Posterior vena cava (tissue), 2 donors: ENCODE measurements at places on chromosomes 1 and 21. TPM values are rescaled to one million over a fixed set of nuclear protein-coding genes. Genes with fewer than 3 reads are reported as not detected.

DNA sequence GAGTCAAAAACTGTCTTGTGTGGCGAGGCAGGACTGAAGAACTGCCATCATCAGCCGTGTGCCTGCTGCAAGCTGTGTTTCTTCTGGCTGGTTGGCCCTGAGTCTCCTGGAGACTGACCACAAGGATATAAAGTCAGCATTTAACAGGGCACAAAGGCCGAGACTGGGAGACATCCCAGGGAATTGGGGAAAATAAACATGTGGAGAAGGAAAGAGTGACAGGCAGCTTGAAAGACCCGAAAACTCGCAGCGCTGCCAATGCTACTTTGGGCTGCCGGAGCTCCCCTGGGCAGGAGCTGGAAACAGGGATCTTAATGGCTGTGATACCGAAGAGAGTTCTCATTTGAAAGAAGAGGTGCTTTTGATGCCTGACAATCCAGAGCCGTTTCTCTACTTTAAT is 125.3 kb upstream of the HMGB4 start:
- DNase-seq: no peak

DNA sequence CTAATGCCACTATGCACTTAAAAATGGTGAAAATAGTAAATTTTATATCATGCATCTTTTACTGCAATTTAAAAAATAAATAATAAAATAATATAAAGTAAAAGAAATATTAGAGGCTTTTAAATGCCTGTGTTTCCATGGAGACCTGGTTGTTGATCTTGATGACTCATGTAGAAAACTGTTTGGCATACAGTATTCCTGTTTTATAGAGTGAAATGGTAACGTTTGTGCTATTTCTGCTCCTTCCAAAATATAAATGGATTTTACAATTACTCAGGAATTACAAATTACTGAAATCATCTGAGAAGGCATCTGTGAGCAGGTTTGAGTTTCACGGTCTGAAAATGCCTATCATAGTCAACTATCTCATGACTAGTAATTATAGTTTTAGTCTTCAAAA is 98.4 kb upstream of the USP25 start:
- no peak for DNase-seq

DNA sequence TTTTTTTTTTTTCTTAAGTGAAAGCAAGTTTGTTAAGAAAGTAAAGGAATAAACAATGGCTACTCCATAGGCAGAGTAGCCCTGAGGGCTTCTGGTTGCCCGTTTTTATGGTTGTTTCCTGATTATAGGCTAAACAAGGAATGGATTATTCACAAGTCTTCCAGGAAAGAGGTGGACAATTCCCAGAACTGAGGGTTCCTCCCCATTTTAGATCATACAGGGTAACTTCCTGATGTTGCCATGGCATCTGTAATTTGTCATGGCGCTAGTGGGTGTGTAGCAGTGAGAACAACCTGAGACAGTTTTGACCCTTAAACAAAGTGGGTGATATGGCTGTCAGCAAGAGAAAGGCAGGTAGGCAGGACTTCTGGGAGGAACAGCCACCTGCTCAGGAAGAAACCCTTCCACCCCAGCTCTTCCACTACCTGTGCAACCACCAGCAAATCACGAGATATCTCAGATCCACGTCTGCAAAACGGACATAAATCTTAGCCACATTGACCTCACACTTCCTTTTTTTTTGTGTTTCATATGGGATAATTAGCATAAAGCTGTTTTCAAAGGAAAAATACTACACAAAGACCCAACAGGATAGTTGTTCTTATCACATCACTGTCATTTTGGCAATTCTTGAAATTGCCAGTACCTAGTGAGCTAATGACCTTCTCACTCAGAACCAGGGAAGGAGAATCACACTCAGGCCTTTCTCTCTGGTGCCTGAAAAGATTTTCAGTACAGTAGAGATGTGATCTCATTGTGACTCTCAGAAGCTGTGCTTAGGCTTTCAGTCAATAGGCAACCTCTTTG is 34.8 kb upstream of the DUSP10 start:
- DNase-seq: no peak

- no peak for DNase-seq
Observed at GRCh38 chr1:231590453-231591198, 36.0 kb upstream of the DISC1 start.

DNA sequence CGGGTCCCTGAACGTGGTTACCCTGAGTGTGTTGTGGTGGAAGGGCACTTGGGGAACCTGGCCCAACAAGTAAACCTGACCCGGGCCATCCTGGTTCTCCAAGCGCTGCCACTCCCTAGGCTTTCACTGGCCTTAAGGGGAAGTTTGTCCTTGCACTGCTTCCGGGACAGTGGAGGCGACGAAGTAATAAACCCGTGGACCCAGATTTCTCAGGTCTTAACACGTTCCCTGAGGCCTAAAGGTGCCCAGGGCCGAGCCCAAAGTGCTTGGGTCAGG is 261 bp upstream of the CCDC24 start:
- DNase-seq: no peak

GRCh38 chr1:1889847-1890505 is 911 bp downstream of the GNB1 start:
- peak; percentile 94 for DNase-seq

- no peak for DNase-seq
Observed at GRCh38 chr21:17967319-17967718, 148.2 kb upstream of the C21orf91 start.

GRCh38 chr1:69921486-69921885 is 283.9 kb downstream of the LRRC40 start:
- DNase-seq: no peak

The RIIAD1 gene
- not detected for total RNA-seq

The TBX19 gene
- total RNA-seq: 1.8 TPM

DNA sequence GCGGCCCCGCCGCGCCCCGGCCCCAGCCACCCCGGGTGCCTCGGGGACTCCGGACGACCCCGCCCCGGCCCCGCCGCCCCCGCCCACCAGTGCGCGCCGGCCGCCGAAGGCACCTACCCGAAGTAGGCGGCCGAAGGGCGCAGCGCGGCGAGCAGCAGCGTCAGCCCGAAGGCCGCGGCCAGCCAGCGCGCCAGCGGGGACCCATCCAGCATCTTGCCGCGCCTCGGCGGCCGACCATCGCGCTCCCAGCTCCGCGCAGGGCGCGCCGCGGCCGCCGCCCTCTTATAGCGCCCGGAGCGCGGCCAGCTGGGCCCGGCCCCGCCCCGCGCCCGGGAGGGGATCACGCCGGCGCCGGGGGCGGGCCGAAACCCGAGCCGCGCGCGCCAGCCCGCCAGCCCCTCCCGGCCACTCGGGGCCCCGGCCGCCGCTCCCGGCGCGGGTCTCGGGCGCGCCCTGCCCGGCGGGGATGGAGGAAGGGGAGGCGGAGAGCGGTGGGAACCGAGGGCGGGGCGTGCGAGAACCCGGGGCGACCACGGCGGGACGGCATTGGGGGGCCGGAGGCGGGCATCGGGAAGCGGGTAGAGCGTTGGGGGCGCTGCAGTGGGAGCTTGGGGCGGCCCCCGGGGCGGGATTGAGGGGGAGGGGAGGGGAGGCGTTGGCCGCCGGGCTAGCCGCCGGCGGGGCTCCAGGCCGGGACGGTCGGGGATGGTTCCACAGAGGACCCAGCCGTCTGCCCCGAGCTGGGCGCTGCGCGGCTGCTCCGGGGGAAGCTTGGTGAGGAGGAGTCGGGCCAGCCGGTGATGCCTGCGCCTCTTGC is at the start of gene WNT9A:
WNT9A (minus strand) TSS at position 257 of the 817 bp plus-strand sequence; CDS start at position 212, 45 bp downstream.
- peak; percentile 82 for DNase-seq

- no peak for DNase-seq
Observed at GRCh38 chr1:38455829-38456530, 403.6 kb downstream of the RRAGC start.

GRCh38 chr1:199463521-199464127 is 563.9 kb upstream of the NR5A2 start:
- no peak for DNase-seq

The FCRL5 gene
- 0.32 TPM for total RNA-seq

DNA sequence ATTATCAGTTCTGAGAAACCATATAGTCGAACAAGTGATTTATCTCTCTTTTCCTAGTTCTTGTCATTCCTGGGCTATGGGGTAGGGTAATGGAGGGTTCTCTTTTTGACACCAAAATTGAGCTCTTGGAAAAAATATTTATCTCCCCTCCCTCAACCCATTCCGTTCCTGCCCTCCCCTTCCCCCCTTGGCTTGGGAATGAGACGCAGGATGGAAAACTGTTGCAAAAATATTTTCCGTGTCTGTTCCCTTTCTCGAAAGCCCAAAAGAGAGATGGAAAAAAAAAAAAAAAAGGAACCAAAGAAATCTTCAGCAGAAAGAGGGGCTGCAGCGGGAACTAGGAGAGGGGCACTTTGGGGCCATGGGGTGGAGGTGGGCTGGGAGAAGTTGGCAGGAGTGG is 766 bp downstream of the ATP2B4 start:
- DNase-seq: no peak

The SELL gene
- 11.6 TPM for total RNA-seq

The PRAMEF18 gene
- not detected for total RNA-seq

GRCh38 chr1:213125643-213126042 is 74.6 kb downstream of the RPS6KC1 start:
- no peak for DNase-seq

- no peak for DNase-seq
Observed at GRCh38 chr1:78003882-78004718, 639 bp upstream of the DNAJB4 start.

The FCRL2 gene
- not detected for total RNA-seq

GRCh38 chr1:159686599-159687299 is 27.6 kb downstream of the CRP start:
- no peak for DNase-seq

GRCh38 chr1:174364996-174365736 is 82.6 kb upstream of the GPR52 start:
- DNase-seq: peak; percentile 38

DNA sequence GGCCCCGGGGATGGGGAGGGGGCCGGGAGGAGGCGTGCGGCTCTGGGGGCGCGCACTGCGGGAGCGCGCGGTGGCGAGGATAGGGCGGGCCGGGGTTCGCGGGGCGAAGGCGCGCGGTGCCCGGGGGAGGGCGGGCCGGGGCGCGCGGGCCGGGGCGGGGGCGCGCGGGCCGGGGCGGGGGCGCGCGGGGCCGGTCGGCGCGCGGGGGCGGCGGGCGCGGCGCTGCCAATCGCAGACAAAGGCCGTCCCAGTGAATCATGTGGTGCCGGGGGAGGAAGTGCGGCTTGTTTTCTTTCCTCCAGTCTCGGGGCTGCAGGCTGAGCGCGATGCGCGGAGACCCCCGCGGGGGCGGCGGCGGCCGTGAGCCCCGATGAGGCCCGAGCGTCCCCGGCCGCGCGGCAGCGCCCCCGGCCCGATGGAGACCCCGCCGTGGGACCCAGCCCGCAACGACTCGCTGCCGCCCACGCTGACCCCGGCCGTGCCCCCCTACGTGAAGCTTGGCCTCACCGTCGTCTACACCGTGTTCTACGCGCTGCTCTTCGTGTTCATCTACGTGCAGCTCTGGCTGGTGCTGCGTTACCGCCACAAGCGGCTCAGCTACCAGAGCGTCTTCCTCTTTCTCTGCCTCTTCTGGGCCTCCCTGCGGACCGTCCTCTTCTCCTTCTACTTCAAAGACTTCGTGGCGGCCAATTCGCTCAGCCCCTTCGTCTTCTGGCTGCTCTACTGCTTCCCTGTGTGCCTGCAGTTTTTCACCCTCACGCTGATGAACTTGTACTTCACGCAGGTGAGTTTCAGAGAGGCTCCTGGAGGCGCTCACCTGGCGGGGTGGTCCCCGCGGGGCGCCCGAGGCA is at the start of gene GPR137B:
GPR137B (plus strand) TSS at position 287 of the 851 bp plus-strand sequence; CDS start at position 371, 84 bp downstream.
- no peak for DNase-seq

The POU3F1 gene
- total RNA-seq: 0.29 TPM

DNA sequence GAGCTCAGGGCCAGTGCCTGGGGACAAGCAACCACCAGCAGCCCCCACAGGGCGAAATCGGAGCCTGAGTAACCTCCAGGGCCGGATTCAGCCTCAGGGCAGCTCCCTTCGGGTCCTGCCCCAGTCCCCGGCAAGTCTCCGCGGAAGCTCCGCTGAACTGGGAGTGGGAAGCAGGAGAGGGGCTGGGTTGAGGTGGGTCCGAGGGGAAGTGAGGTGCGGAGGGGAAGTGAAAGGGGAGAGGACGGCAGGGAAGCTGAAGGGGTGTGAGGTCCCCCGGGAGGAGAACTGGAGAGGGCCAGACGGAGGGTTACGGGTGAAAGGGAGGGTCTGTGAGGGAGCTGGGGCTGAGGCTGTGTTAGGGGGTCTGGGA is 560 bp downstream of the PADI2 start:
- DNase-seq: no peak

GRCh38 chr1:206459703-206460102 is 10.6 kb upstream of the IKBKE start:
- DNase-seq: no peak

The PIGR gene
- total RNA-seq: 0.79 TPM

GRCh38 chr1:53633073-53633704 is 105.8 kb downstream of the GLIS1 start:
- peak; percentile 29 for DNase-seq

DNA sequence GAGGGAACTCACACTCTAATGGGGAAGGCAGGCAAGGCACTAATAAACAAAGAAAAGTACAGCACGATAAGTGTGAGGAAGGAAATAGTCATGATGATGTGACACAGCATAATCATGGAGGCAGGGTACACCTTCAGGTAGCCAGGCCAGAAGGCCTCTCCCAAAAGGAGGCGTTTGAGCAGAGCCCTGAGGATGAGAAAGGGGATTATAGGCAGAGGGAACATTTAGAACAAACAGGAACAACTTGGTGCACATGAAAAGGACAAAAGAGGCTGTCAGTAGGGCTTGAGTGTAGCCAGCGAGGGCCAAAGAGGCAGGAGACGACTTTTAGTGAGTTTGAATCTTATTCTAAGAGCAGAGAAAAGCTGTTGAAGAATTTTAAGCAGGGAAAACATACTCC is 33.4 kb upstream of the CRNN start:
- DNase-seq: no peak

- no peak for DNase-seq
Observed at GRCh38 chr21:42736646-42737350, 83.4 kb downstream of the PDE9A start.

The CADM3 gene
- 6.8 TPM for total RNA-seq

The OLFML3 gene
- 109 TPM for total RNA-seq

GRCh38 chr1:3003039-3003940 is 18.0 kb upstream of the ACTRT2 start:
- peak; percentile 75 for DNase-seq
